Aorta (tissue), 5 donors: ENCODE measurements at places on chromosomes 1 and 21.
A peak's percentile ranks its signal among the peaks of the same experiment; 100 is the strongest.

GRCh38 chr1:24162201-24162600, 19.3 kb upstream of the IL22RA1 start:
- H3K4me1 ChIP-seq, result no peaks in the 10 kb centered on the region
- no peak overlapping the region for H3K4me3 ChIP-seq
- H3K36me3 ChIP-seq, result no peaks in the 10 kb centered on the region

DNA sequence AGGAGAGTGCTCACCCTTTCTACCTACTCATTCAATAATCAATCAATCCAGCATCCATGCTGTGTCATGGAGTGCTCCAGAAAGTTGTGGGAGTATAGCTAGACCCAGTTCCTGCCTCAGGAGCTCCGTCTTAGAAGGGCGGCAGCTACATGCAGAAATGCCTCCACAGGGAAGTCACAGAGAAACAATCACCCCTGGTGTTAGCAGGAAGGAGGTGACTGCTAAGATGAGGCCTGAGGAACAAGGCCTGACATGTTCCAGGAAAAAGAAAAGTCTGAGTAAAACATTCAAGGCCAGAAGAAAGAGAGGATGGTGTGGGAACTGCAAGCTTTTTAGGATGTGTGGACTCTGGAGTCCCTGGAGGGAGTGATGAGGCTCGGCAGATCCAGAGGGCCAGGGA, 142.5 kb upstream of the MAGI3 start:
- H3K27me3 ChIP-seq, result no peaks in the 10 kb centered on the region
- H3K27ac ChIP-seq, result no peak overlapping the region
- H3K36me3 ChIP-seq, result no peaks in the 10 kb centered on the region
- no peaks in the 10 kb centered on the region for H3K4me1 ChIP-seq
- H3K4me3 ChIP-seq, result no peak overlapping the region

DNA sequence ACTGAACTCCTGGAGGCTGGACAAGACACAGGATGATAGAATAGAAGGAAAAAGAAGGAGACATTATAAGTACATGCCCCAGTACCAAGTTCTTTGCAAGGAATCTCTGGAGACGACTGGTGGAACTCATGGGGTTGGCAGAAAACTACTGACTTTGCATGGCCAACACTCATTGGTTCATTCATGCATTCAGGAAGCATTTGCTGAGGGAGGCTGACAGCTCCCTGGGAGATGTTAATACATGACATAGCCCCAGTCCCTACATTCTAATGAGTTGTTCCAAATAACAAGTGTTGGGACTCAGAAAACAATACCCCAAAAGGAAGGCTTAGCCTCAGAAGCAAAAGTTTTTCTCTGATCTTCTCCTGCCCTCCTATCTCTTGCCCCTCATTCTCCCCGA, 172.8 kb upstream of the IRF2BP2 start:
- no peaks in the 10 kb centered on the region for H3K36me3 ChIP-seq
- H3K4me3 ChIP-seq, result no peak overlapping the region
- H3K27me3 ChIP-seq, result peaks cover 2% of the 10 kb centered on the region
- H3K27ac ChIP-seq, result no peak overlapping the region
- DNase-seq, result no peak

- H3K4me1 ChIP-seq, result no peaks in the 10 kb centered on the region
- no peak overlapping the region for H3K4me3 ChIP-seq
- no peaks in the 10 kb centered on the region for H3K36me3 ChIP-seq
- H3K27ac ChIP-seq, result no peak overlapping the region
These were observed 120.4 kb upstream of the PTGFR start for GRCh38 chr1:78370356-78370755.

DNA sequence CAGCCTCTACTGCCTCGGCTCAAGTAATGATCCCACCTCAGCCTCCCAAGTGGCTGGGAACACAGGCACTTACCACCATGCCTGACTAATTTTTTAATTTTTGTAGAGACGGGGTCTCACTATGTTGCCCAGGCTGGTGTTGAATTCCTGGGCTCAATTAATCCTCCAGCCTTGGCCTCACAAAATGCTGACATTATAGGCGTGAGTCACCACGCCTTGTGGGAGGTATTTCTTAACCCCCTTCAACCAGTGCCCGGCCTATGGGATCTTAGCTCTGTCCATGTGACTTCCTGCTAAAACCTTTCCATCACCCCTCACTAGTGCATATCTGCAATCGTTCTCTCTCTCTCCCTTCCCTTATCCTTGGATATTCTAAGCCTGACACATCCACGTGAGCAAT, 86.4 kb downstream of the FOXD2 start:
- peaks cover 3% of the 10 kb centered on the region for H3K4me1 ChIP-seq
- no peak overlapping the region for H3K4me3 ChIP-seq
- no peak overlapping the region for H3K27ac ChIP-seq
- no peaks in the 10 kb centered on the region for H3K36me3 ChIP-seq
- H3K27me3 ChIP-seq, result no peaks in the 10 kb centered on the region

DNA sequence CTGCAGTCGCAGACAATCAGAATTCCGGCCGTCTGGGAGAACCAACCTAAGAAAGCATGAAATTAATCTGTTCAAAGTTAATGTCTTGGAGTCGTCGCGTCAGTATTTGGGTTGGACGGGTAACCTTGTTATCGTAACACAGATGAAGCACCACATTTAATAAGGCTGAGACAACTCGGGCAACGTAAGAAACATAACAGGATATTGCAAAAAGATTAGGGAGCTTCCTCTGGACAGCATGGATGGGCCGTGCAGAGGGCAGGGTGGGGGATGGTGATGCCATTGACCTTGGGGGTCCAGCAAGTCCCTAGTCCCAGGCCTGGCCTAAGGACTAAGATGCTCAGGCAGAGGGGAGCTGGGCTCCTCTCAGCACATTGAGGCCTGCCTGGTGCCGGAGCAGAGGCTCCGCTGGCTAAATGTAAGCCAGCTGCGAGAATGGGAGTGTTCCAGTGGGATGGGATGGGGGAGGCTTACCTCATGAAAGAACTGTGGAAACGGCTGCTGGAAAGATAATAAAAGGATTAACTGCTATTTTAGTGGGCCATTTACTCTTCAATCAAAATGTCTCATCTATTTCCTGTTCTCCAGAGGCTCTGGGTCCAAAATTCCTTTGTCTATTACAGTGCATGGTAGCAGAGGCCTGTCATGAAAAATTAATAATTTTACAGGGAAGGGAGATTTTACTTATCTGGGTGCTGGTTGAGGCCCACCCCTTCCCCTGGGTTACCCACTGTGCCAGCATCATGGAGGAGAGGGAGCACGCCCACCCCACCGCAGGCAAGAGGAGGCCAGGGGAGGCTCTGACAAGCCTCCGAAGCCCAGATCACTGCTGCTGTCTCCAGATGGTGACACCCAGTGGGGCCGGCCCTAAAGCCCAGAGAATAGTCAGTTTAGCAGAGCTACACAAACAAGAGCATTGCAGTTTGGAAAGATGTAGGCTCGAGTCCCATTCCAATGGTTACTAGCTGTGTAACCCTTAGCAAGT, 131.6 kb downstream of the DMRTB1 start:
- no peak overlapping the region for H3K27ac ChIP-seq
- no peaks in the 10 kb centered on the region for H3K36me3 ChIP-seq
- no peaks in the 10 kb centered on the region for H3K27me3 ChIP-seq
- H3K4me1 ChIP-seq, result no peaks in the 10 kb centered on the region

DNA sequence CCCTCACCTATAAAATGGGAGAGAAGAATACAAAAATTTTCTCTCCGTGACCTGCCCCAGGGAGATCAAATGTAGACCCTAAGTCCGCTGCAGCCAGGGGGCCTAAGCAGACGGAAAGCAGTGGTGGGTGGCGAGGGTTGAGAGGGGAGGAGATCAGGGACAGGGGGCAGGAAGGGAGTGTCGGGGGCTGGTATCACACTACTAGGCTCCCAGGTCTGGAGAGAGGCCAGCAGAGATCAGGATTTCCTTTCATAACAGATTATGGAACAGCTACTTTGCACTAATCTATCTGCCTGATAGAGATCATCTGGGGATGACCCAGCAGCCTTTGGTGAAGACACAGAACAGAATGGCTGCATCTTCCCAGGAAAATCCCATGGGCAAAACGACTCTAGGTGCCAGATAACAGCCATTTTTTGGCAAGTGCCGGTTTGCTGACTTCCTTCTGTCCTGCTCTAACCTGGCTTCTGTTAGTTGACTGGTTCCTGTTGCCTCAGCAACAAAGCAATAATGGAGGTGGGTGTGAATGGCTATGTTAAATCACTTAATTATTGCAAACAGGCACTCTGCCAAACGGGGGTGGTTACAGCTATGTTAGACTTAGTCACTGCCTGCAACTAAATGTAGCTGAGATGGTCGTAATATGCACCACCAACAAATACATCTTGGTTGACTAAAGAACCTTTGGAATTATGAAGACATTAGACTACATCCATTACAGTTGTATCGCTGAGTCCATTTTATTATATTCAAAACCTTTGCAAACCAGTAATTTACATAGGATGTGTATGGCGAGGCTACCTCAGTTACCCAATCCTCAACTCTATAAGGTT, 30.0 kb upstream of the EPS8L3 start:
- H3K36me3 ChIP-seq, result no peaks in the 10 kb centered on the region
- H3K27ac ChIP-seq, result no peak overlapping the region
- H3K27me3 ChIP-seq, result no peaks in the 10 kb centered on the region
- H3K4me1 ChIP-seq, result no peaks in the 10 kb centered on the region

GRCh38 chr1:41357451-41358101, 3.7 kb upstream of the FOXO6 start:
- H3K27ac ChIP-seq, result no peak overlapping the region
- no peaks in the 10 kb centered on the region for H3K36me3 ChIP-seq
- H3K27me3 ChIP-seq, result no peaks in the 10 kb centered on the region
- no peak overlapping the region for H3K4me3 ChIP-seq
- peak; percentile 51 for DNase-seq

- DNase-seq, result no peak
- H3K27ac ChIP-seq, result no peak overlapping the region
- H3K36me3 ChIP-seq, result no peaks in the 10 kb centered on the region
- H3K4me3 ChIP-seq, result no peak overlapping the region
- no peaks in the 10 kb centered on the region for H3K27me3 ChIP-seq
These were observed 42.0 kb upstream of the ID3 start for GRCh38 chr1:23601135-23601967.

DNA sequence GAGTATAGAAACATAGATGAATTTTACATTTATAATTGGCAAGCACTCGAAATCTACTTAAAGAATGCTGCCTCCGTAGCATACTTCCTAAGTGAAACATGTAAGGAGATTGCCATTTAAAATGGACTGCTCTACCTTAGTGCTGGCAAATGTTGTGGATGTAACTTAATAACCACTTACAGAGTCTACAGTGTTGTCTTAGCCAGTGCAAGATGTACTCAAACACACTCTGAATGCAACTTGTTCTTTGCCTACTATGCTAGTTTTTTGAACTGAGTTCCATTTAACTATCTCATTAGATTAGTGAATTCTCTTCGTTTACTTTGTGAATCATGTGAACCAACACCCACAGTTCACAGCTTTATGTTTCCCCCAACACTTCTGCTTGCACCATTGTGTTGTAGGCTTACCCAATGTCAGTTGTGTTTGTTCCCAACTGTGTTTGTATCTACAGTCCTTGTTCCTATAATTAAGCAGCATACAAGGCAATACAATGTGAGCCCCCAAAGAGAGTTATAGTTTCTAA, 345.5 kb upstream of the LYPLAL1 start:
- no peaks in the 10 kb centered on the region for H3K27me3 ChIP-seq
- H3K4me1 ChIP-seq, result no peaks in the 10 kb centered on the region
- H3K4me3 ChIP-seq, result no peak overlapping the region
- H3K27ac ChIP-seq, result no peak overlapping the region
- no peaks in the 10 kb centered on the region for H3K36me3 ChIP-seq
- no peak for DNase-seq

DNA sequence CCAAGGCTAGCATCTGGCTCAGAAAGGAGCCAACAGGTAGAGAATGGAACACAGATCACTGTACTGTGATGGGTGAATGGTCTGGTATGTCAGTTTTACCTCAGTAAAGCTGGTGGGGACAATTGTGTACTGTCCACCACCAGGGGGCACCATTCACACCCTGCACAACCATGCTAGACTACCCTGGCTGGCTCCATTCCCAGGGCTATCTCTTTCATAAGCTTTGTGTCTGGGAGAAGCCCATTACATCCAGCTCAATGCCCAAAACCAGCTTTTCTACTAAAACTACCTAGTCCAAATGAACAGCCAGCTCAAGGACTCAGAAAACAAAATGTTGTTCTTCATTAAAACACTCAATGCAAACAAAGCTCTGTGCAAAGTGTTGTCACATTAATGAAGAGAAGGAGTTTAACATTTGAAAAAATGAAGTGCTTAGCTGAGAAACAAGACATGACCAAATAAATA, 62.0 kb upstream of the RASAL2 start:
- H3K27ac ChIP-seq, result no peak overlapping the region
- H3K36me3 ChIP-seq, result no peaks in the 10 kb centered on the region
- no peaks in the 10 kb centered on the region for H3K27me3 ChIP-seq
- DNase-seq, result peak; percentile 92
- H3K4me3 ChIP-seq, result no peak overlapping the region

GRCh38 chr1:211715971-211716370, 40.5 kb upstream of the NEK2 start:
- no peak for DNase-seq
- no peaks in the 10 kb centered on the region for H3K27me3 ChIP-seq
- H3K36me3 ChIP-seq, result no peaks in the 10 kb centered on the region
- no peak overlapping the region for H3K4me3 ChIP-seq
- H3K4me1 ChIP-seq, result no peaks in the 10 kb centered on the region

DNA sequence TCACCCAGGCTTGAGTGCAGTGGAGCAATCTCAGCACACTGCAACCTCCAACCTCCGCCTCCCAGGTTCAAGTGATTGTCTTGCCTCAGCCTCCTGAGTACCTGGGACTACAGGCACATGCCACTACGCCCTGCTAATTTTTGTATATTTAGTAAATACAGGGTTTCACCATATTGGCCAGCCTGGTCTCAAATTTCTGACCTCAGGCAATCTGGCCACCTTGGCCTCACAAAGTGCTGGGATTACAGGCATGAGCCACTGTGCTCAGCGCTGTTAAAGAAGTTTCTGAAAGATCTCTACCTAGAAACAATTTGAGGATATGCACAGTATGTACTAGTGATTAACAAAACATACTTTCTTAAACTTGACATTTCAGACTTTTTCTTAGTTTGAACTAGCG, 182.6 kb upstream of the ESRRG start:
- no peaks in the 10 kb centered on the region for H3K27me3 ChIP-seq
- no peak for DNase-seq

DNA sequence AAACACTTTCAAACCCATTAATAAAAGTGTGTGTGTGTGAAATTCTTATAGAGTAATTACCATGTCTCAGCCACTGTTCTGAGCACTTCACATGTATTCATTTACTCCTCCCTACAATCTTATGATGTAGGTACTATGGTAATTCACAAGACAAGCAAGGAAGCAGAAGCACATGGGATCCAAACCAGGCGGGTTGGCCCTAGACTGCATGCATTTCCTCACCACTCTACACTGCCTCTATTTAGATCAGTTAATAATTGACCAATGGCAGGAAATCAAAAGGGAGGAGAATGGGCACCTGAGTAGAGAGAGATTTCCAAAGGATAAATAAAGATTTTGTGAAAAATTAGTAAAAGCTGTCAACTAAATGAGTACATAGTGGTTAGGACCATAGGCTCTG, 15.7 kb downstream of the MAP3K21 start:
- no peaks in the 10 kb centered on the region for H3K36me3 ChIP-seq
- no peaks in the 10 kb centered on the region for H3K4me1 ChIP-seq
- H3K27ac ChIP-seq, result no peak overlapping the region
- H3K4me3 ChIP-seq, result no peak overlapping the region
- H3K27me3 ChIP-seq, result no peaks in the 10 kb centered on the region
- no peak for DNase-seq
